WERI-Rb-1 (cell line): ENCODE measurements at places on chromosomes 3 and 15.

GRCh38 chr15:53129121-53129904, 339.2 kb upstream of the ONECUT1 start:
- peak; percentile 15 for DNase-seq

- DNase-seq = no peak
Observed at GRCh38 chr3:174859114-174859735, at the start of gene NAALADL2. Gene NAALADL2 (plus strand): TSS chr3:174859334.

GRCh38 chr3:73136941-73137340, 75.5 kb downstream of the EBLN2 start:
- no peak for DNase-seq

GRCh38 chr3:152447511-152447910, 178.8 kb downstream of the MBNL1 start:
- no peak for DNase-seq

GRCh38 chr3:48000212-48000611, 16.0 kb downstream of the MAP4 start:
- DNase-seq = no peak
